MCF 10A (cell line): ENCODE measurements at places on chromosomes 2 and 18. TPM values are rescaled to one million over a fixed set of nuclear protein-coding genes. Genes with fewer than 3 reads are reported as not detected.

MTCL1 gene
- total RNA-seq, result 11.6 and 19.8 TPM in 2 replicates

GPAT2 gene
- not detected in 2 replicates for total RNA-seq

DNA sequence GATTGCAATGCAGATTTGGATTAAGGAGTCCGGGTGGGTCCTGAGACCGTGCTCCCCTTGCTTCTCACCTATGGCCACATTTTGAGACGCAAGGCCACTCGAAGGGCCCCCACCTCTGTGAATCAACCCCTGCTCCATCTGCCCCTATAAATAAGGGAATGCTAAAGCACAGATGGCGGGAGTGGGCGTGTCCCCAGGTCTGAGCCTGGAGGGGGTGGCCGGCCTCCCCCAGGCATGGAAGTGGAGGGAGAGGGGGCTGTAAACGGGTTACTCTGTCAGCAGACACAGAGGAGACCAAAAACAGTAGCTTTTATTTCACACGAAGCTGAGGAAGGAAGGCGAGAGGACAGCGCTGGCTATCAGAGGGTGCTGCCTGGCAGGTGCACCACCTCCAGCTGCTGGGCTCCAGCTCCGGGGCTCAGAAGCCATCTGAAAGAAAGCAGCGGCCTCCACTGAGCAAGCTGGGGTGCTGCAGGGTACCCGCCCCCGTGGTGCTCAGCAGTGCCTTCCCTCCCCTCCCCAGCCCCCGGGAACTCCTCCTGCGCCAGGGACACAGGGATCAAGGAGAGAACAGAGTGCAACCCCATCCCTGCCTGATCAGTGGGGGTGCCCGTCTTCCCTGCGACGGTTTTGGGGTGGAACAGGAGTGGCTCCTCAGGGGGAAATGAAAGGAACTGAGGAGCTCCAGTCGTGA lies 56.7 kb upstream of the RAB6C start:
- H3K36me3 ChIP-seq, result no peaks in the 10 kb centered on the region
- H3K4me1 ChIP-seq, result peaks cover 5% of the 10 kb centered on the region
- H3K27me3 ChIP-seq, result peaks cover 38% of the 10 kb centered on the region
- H3K27ac ChIP-seq, result no peak overlapping the region
- H3K4me3 ChIP-seq, result peak overlapping the region; percentile 17
- DNase-seq, result peak; percentile 2

DNA sequence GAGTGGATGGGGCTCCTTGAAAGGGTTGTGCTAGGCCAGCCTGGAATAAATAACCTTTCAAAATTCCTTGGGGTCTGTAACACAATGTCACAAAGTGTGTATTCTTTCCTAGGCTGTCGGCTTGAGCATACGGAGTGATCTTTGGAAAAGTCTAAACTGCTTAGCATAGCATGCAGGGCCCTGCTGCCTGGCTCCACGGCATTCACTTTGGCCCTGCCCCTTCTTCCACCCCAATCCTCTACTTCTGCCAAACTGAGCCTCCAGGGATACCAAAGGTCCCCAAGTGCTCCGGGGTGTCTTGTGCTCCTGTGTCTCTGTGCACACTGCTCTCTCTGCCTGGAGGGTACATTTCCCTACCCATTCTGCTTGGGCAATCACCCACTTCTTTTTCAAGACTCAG lies 196.1 kb downstream of the LTBP1 start:
- H3K4me3 ChIP-seq, result no peak overlapping the region
- DNase-seq, result no peak
- H3K4me1 ChIP-seq, result peaks cover 28% of the 10 kb centered on the region
- H3K27ac ChIP-seq, result no peak overlapping the region

DNA sequence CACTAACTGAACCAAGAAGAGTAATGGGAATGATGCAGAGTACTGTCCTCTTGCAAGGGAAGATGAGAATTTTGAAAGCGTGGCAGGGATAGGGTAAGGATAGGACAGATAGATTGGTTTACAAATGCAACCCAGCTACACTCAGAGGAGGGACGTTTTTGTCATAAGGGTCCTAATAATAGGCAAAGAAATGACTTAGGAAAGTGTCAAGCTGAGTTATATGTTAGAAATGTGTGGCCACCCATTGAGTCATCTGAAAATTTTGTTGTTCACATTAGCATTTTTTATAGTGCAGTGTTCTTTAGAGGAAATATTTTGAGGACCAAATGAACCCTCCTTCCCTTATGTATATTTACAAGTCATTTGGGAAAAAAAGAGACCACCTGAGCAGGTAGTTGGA lies 137.5 kb downstream of the PHLPP1 start:
- no peaks in the 10 kb centered on the region for H3K36me3 ChIP-seq
- H3K27ac ChIP-seq, result no peak overlapping the region
- no peak overlapping the region for H3K4me3 ChIP-seq
- no peaks in the 10 kb centered on the region for H3K27me3 ChIP-seq
- H3K4me1 ChIP-seq, result peaks cover 6% of the 10 kb centered on the region
